NCI-H2171 treated with DMSO at 0.1 percent for 48 hours (cell line): ENCODE measurements at places on chromosomes 1 and 21.

DNA sequence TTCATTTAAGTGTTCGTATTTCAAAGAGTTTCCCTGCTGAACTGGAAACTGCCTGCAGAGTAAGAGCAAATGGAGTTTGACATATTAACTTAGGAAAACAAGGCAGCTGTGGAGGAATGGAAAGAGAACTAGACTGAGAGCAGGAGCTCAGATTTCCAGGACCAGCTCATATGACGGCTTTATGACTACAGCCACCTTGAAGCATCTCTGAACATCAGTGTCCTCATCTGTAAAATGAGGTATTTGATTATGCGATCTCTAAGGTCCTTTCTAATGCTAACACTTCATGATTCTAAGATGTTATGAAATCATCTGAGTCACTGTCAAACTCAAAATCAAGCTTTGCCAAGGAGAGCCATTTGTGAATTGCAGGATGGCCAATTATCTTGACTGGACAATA is 112.3 kb downstream of the PRRX1 start:
- no peak for DNase-seq

- DNase-seq: no peak
Measured at GRCh38 chr1:193216920-193217319, 30.5 kb upstream of the B3GALT2 start.

DNA sequence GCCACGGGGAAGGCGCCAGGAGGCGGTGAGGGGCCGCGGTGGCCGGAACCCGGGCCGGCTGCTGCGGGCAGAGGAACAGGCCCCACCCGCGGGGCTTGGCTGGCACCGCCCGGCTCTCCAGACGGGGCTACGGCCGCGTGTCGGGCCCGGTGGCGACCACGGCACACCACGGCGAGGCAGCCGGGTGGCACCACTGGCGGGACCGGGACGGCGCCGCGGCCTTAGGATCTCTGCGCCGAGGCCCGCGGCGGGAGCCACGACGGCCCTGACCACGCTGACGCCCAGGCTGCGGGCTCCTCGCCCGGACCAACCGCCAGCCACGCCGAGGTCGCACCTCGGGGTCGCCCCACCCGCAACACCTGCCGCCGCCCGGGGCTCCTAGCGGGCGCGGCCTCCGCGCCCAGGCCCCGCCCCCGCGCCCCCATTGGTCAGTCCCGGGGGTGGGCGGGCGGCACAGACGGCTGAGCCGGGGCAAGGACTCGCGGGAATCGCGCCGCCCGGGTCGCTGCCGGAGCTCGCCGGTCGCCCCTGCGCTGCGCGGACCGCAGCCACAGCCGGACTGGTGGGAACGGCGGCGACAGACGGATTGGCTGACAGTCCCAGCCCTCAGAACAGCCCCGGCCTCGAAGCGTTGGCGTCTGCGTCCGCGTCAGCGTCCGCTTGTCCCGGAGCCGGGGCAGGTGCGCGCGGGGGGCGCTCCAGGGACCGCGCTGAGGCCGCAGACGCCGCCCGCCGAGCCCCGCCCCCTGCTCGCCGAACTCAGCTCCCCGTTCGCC is at the start of gene BMP8A:
Gene BMP8A, plus strand, starts transcription at position 491 of the 776 bp plus-strand sequence. CDS start 356 bp downstream, outside the sequence.
- DNase-seq: peak; percentile 70

DNA sequence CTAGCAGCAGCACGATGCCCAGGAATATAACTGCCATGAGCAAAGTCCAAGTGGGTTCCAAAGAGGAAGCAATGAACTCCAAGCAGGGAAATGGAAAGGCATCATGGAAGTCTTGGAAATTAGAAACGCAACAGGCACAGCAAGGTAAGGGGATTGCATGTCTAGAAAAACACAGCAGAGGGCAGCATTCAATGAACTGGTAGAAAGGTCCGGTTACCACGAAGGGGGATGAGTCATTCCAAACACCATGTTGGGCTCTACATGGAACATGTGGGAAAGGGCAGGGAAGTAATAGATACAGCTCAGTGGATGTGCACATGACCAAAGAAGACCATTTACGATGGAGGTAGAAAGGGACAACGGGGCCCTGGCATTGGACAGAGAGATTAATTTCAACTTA is 36.4 kb downstream of the RXRG start:
- DNase-seq: peak; percentile 55

GRCh38 chr1:41152622-41153044 is 89.5 kb downstream of the SCMH1 start:
- DNase-seq: no peak

DNA sequence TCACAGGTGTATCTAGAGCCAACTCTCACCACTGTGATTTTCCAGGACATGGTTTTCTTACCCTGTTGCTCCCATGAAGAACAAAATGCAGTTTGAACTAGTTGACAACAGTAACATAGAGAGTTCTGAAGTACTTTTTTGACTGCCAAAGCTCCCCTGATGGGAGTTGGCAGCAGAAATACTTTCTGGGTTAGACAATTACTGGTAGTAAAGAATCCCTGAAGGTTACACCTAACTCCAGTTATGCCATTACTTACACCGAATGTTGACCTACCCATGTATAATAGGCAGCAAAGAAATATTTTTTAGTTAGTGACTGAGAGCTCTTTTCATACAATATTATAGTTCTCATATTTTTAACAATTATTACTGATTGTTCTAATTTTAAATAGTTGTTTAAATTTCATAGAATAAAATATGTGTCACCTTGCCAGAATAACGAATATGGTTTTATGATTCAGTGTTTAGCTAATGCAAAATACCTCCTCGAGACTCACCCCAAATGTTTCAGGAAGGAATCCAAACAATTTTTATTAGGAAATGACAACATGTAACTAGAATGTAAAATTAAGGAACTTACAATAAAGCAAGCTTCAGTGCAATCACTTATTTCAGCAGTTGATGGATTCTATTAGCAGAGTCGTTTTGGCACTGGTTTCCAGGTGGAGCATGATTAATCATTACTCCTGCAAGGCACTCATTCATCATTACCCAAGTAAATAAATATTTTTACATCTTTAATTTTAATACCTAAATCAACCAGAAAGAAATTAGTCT is 237.6 kb downstream of the MRPL39 start:
- no peak for DNase-seq

DNA sequence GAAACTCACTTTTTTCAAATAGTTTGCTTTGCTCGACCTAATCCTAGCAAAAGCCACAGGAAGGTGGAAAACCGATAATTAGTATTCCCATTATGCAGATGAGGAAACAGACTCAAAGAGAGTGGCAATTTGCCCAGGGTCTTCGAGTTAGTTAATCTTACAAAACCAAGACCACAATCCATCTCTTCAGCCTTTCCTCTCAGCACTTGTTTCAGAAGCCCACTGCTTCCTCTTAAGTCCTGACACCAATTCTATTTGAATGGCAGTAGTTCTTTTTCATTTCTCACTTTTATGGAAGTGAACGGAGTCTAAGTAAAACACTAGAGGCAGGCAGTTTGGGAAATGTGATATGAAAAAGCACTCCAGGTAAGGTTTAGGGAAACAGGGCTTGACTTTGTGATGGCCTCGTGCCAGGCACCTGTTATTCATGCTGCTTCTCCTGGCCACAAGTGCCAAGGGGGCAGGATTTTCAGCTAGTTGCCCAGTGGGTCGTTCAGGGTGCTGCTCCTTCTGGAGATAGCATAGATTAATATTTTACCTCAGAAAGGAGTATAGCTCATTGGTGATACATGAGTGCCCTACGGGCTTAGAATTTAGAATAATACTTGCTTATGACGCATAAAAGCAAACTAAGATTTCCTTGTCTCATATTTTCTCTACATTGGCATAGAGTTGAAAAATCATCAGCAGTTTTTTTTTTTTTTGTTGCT is 76.6 kb upstream of the NRIP1 start:
- no peak for DNase-seq

- no peak for DNase-seq
Measured at GRCh38 chr1:175840787-175841186, 97.4 kb upstream of the TNR start.

- peak; percentile 8 for DNase-seq
Measured at GRCh38 chr21:38120984-38121855, 135.6 kb upstream of the KCNJ15 start.

GRCh38 chr1:178938959-178939317 is 68.1 kb upstream of the ANGPTL1 start:
- DNase-seq: peak; percentile 67

DNA sequence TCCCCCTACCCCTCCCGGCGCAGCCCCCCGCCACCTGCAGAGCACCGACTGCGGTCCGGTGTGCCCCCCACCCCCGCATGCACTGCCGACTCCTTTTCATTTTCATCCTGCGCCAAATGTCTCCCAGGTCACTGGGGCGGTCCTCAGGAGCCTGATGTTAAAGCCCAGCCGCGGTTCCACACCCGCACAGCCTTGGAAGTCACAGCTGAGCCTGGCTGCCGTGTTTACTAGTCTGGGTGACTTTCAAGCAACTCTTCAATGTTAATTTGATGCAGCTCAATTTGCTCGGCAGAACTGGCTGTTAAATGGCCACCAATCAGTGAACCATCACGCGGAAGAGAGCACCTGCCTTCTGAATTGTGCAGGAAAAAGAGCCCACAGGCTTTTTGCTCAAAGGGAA is 27.2 kb downstream of the THAP3 start:
- DNase-seq: no peak

DNA sequence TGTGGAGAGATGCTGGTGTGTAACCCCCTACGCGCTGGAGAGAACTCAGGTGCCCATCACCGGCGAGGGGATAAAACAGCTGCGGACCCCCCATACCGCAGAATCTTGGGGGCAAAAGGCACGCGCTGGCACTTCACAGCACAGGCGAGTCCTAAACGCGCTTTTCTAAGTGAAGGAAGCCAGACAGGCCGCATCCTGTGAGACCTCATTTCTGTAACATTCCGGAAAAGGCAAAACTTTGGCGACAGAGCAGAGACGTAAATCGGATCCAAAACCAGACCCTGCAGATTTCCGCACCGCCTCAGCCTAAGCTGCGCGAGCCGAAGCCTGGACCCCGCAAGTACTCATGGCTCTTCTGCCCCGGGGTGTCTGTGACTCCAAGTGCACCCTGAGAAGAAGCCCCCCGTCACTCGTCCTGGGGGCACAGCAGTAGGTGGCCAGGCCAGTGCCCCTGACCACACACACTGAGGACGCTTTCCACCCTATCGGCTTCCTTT is 60.9 kb downstream of the SLX9 start:
- no peak for DNase-seq

DNA sequence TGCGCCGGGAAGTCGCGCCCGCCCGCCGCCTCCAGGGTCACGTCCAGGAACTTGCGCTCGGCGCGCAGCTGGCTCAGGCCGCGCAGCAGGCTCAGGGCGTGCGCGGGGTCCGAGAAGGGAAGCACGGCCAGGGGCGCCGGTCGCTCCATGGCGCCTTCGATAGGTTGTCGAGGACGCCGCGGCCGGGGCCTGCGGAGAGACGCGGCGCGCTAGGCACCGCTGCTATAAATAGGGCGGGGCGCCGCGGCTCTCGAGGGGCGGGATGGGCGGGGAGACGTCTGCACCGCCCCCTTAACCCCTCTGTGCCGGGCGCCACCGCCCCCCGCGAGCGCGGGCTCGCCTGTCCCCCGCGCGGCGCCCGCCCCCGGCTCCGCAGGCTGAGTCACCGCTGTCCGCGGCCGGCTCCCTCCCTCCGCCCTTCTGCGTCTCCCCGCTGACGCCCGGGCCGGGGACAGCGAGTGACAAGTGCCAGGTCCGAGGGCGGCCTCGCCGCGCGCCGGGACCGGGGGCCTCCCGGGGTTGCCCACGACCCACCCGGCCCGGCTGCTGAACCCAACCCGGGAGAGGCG is at the start of gene KLHL21:
Gene KLHL21, minus strand, starts transcription at position 201 of the 569 bp plus-strand sequence. Its CDS starts 52 bp downstream, at position 149.
- peak; percentile 70 for DNase-seq

DNA sequence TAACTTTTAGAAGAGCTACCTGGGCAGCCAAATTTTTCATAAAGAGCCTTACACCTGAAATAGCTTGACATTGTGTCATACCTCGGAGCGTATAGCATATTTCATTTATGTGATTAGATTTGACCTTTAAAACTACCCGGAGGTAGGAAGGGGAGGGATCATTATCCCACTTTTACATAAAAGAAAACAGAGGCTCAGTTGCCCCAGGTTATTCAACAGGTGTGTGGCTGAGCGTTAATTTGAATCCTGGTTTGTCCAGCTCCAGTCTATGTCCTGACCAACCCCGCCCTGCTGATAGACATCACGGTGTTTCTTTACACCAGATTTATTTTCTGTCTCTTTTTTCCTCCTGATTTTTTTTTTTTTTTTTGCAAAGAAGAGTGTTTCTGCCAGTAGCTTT is 39.7 kb downstream of the PBX1 start:
- DNase-seq: no peak

- no peak for DNase-seq
Measured at GRCh38 chr1:36425791-36426190, 24.5 kb downstream of the OSCP1 start.

- no peak for DNase-seq
Measured at GRCh38 chr1:11842154-11843041, 5.2 kb downstream of the NPPA start.

DNA sequence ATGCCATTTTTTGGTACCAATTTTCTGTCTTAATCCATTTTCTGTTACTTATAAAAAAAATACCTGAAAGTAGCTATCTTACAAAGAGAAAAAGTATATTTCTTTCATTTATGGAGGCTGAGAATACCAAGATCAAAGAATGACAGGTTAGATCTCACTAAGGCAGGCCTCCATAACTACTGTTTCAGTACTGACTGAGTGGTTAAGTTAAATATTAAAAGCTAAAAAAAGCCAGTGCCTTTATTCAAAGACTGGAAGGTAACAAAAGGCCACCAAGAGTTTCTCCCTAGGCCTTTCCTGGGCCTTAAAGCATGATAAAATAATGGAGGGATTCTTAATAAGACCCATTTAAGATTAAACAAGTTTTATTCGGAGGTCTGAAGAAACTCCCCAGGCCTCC is 687.7 kb upstream of the ADGRL4 start:
- DNase-seq: no peak

- DNase-seq: peak; percentile 77
Measured at GRCh38 chr1:110337704-110338308, 1.4 kb upstream of the RBM15 start.

DNA sequence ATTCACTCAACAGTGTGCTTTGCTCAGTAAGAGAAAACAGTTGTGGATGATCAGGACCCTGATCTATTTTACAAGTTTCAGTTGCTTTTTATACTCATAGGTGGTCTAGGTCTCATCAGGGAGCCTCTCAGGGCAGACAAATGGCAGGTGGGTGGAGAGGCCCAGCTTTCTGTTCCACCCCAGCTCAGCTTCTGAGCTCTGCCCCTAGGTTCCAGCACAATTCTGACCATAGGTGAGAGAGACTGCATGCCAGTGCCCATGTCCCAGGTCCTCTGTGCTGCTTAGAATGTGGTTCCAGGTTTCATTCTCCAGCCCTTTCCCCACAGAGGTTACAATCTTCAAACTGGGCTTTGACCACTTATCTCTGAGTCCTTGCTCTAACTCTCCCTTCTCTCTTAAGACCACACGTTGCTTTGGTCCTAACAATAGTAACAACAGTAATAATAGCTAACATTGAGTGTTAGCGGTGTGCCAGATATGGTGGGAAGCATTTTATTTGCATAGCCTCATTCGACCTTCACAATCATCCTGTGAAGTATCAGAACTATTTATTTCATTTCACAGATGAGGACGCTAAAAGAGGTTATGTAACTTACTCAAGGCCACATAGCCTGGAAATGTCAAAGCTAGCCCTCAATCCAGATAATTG is 19.6 kb upstream of the DUSP10 start:
- no peak for DNase-seq

- DNase-seq: peak; percentile 34
Measured at GRCh38 chr1:10658396-10659066, 137.9 kb downstream of the CASZ1 start.
